Activated naive CD4-positive, alpha-beta T cell treated with anti-CD3 and anti-CD28 coated beads, Interleukin-2, amount 10 ng/mL, durations not matched to agents 7 days and 5 days (primary cell): ENCODE measurements at places on chromosomes 12 and 14.

- DNase-seq = no peak
Observed at GRCh38 chr14:72598306-72598705, 295.6 kb downstream of the DPF3 start.

GRCh38 chr12:132161796-132162507 lies 17.7 kb downstream of the NOC4L start:
- DNase-seq = no peak

- DNase-seq = no peak
Observed at GRCh38 chr12:41970744-41971143, 173.9 kb downstream of the GXYLT1 start.

GRCh38 chr12:83015390-83016217 lies 328.9 kb downstream of the TMTC2 start:
- no peak for DNase-seq

- peak; percentile 86 for DNase-seq
Observed at GRCh38 chr12:52151837-52152783, 39.7 kb downstream of the KRT80 start.

GRCh38 chr12:31736472-31736871 lies 7.7 kb upstream of the AMN1 start:
- DNase-seq = peak; percentile 63

GRCh38 chr12:88057994-88058718 lies 29.0 kb upstream of the C12orf50 start:
- DNase-seq = no peak

DNA sequence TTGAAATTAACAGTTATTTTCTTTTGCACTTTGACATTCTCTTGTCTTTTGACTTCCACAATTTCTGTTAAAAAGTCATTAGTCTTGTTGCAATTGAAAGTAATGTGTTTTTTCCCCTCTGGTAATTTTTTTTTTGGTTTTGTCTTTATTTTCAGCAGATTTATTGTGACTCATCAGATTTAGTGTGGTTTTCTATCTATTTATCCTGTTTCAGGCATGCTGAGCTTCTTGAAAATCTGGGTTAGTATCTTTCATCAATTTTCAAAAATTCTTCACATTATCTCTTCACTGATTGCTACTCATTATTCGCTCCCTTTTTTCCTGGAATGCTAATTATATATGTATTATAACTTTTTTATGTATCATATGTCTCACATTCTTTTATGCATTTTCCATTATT lies 15.3 kb upstream of the NTF3 start:
- DNase-seq = no peak

DNA sequence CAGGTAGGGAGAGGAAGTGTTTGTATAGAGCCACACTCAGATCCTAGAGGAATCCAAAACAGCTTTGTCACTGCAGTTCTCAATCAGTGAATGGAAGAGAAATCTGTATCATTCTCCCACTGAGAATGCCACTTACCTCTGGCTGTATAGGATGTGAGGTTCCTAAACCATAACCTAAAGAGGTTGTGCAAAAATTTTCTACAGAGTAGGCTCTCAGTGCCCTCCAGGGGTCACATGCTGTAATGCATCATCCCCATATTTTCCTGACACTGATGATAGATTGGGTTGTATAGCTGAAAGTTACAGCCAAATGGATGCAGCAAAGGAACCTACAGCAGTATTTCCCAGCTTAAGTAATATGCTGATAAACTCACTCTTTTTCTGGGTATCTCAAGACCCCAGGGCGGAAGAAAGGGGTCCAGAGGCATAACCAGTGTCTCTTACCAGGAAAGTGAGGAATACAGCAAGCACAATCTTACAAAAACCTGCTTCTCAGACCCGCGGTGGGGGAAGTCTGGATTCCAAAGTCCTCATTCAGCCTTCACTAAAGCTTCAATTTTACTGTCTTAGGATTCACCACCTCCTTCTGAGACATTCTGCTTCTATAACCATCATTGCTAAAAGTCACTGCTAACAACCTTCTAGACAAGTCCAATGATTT lies 3.8 kb downstream of the BCDIN3D start:
- DNase-seq = peak; percentile 63

DNA sequence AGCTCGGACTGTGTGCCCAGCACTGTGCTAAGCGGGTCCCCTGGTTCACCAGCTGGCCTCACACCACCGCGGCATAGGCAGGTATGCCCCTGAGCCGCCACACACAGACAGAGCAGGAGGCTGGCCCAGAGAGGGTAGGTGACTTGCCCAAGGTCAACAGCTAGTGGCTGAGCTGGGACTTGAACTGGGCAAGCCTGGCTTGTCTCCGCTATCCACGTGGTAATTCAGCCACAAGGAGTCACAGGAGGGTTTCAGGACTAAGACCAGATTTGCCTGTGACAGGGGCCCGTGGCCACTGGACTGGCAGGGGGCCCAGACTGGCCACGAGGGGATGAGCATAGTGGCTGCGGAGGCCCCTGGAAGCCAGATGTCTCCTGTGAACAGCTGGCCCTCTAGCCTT lies 47.7 kb downstream of the NCOR2 start:
- DNase-seq = no peak

DNA sequence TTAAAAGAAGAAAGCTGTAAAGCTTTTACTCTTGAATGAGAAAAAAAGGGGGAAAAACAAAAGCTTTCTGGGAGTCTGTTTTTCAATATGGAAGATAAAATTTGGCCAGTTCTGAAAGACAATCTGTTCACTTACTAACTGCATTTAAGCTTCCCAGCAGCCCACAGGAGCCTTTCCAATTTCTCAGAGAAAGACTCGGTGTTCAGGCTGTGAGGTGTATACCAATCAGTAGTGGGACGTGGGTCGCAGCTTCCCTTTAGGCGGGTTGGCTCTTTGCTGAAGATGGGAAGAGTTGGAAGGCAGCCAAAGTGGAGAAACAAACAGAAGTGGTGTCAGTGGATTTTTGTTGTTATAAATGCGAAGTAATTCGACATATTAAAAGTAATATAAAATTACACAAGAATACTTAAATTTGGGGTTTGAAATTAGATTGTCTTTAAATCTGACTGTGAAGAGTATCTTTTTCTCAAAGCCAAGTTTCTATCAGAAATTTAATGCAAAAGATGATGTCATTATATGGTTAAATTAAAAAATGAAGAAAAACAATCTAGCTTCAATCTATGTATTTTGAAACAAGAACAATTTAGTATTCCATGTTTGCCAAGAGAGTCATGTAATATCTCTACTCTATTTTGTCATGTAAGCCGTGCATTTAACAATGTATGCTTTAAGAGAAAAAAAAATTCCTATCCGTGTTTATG lies 590.2 kb upstream of the ATXN7L3B start:
- no peak for DNase-seq

GRCh38 chr12:14481201-14481600 lies 86.5 kb downstream of the PLBD1 start:
- DNase-seq = no peak

DNA sequence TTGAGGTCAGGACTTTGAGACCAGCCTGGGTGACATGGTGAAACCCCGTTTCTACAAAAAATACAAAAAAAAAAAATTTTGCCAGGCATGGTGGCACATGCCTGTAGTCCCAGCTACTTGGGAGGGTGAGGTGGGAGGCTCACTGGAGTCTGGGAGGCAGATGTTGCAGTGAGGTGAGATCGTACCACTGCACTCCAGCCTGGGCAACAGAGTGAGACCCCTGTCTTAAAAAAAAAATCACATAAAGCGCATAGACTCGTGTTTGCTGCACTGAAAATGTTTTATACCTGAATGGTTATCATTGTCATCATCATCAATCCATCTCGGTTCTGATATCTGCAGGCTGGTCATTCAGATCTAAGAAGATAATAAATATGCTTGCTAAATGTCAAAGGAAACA lies 24.8 kb upstream of the VPS37B start:
- no peak for DNase-seq

GRCh38 chr12:14261861-14262260 lies 103.6 kb upstream of the ATF7IP start:
- no peak for DNase-seq

DNA sequence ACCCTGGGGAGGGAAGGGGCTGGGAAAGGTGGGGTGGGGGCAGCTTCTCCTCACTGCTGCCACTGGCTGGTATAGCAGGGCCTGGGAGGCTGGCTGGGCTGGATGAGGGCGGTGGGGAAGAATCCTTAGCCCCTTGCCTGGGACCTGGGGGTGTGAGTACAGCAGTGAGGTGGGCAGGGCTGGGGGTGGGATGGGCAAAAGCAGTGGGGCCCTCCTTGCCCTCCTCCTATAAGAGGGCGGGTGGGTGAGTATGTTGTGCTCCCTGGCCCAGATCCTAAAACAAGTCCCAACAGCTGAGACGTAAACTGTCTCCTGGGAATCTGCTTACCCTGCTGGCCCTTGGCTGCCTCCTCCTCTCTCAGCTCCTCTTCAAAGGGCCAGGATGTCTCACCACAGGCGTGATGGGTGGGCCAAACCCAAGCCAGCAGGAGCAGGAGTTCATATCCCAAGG lies 2.2 kb downstream of the NCKAP5L start:
- no peak for DNase-seq

- DNase-seq = no peak
Observed at GRCh38 chr12:130514149-130514551, 176.5 kb downstream of the PIWIL1 start.

GRCh38 chr12:89225401-89225800 lies 126.9 kb downstream of the DUSP6 start:
- DNase-seq = peak; percentile 82

DNA sequence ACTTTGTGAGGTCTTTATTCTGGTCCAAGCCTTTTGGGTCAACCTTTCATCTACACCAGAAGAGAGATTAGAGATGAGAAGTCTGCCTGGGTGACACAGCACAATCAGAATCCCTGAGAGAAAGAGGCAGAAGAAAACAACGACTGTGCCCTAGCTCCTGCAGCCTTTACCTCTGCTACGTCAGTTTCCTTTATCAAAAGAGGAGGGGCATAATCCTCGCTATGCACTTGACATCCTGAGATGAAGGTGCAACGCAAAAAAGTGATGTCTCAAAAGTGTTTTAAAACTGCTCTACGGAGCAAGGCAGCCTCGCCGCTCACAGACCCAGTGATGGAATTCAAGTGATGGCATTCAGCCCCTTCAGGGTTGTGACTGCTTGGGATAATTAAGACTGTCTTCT lies 21.7 kb downstream of the ZDHHC22 start:
- no peak for DNase-seq

GRCh38 chr12:115752913-115753726 lies 524.4 kb downstream of the MED13L start:
- DNase-seq = no peak

GRCh38 chr14:74425525-74426201 lies 347 bp downstream of the SYNDIG1L start:
- DNase-seq = peak; percentile 77

GRCh38 chr12:114691763-114692185 lies 7.8 kb upstream of the TBX3 start:
- no peak for DNase-seq

DNA sequence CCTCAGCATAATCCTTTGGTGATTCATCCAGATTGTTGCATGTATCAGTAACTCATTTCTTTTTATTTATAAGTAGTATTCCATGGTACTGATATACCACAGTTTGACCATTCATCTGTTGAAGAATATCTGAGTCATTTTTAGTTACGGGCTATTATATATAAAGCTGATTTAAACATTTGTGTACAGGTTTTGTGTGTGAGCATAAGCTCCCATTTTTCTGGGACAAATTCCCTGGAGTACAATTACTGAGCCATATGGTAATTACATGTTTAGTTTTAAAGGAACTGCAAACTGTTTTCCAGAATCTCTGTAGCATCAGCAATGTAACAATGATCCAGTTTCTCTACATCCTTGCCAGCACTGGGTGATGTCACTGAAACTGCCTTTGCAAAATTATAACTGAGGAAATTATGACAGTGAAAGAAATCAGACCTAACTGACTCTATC lies 236.2 kb upstream of the KRR1 start:
- DNase-seq = no peak

DNA sequence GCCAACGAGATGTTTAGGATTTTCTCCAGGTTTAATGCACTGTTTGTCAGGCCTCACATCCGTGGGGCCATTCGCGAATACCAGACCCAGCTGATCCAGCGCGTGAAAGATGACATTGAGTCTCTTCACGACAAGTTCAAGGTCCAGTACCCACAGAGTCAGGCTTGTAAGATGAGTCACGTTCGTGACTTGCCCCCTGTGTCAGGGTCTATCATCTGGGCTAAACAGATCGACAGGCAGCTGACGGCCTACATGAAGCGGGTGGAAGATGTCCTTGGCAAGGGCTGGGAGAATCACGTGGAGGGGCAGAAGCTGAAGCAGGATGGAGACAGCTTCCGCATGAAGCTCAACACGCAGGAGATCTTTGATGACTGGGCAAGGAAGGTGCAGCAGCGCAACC lies 21.6 kb downstream of the DYNC1H1 start:
- DNase-seq = no peak

DNA sequence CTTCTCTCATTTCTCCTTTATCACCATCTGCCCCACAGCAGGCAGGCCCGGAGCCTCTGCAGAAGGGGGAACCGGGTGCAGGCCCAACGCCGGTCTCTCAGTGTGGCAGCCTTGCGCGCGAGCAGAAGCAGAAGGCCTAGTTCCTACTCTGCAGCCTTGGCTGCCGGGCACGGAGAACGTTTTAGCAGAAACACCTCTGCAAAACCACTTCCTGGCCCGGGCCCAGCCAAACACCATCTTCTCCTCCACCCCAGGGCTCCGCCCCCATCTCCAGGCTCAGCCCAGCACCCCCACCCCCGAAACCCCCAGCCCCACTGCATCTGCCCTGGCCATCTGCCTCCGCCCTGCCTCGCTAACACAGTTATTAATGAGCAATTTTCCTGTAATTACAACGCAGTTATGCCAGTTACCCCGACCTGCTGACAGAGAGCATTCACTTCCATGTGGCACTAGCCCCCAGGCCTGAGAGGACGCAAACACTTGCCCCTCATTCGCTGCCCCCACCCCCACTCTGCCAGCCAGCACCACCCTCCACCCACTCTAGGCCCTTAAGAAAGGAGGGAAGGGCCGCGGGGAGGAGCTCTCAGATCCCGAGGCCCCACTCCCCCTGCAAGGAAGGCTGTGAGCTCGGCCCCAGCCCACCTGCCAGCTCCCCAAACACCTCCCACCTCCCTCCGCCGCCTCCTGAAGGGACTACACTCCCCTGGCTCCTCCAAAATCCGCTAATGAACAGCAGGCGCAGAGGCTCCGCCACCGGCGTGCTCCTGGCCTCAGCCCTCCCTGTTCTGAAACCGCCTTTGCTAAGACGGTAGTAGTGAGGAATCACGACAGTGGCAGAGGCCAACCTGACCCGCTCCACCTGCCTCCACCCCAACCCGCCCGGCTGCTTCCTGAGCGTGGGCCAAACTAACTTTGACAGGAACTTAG lies 44.7 kb upstream of the FBRSL1 start:
- DNase-seq = peak; percentile 90

DNA sequence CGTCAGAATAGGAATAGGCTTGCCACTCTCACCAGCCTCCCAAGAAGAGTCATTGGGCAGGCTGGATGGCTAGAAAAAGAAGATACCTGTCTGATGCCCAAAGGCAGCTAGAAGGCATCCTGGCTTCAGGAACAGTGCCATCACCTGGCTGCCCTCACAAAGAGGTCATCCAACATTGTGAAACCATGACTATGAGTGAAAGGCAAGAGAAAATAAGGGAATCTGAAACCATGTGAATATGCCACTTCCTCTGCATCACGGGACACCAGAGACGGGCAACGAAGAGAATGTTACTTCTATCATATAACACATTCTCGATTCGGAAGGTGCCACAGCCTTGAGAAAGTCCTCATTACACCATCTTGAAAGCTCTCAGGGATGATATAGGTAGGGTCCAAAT lies 182.0 kb downstream of the DAD1 start:
- DNase-seq = no peak

- DNase-seq = no peak
Observed at GRCh38 chr12:59425798-59426197, 170.0 kb upstream of the SLC16A7 start.

GRCh38 chr12:26810330-26810729 lies 22.7 kb downstream of the ITPR2 start:
- no peak for DNase-seq
